ENCODE measurements at places on chromosomes 16 and 17.

DNA sequence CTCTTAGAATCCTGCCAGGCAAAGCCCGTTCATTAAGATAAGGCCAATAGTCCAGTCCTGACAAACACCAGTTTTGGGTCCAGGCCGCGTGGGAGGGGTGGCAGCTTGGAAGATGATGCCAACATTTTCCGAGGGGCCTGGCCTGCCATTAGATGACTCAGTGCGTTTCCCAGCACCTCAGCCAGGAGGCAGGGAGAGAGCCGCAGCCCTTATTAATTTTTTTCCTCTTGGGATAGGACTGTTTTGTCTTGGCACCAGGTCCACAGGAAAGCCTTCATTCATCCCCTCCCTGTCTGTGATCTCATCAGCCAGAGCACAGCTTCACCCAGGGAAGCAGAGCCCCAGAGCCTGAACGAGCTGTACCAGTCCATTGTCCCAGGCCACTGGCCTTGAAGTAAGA lies 4.7 kb upstream of the NDEL1 start:
- no peak for DNase-seq

DNA sequence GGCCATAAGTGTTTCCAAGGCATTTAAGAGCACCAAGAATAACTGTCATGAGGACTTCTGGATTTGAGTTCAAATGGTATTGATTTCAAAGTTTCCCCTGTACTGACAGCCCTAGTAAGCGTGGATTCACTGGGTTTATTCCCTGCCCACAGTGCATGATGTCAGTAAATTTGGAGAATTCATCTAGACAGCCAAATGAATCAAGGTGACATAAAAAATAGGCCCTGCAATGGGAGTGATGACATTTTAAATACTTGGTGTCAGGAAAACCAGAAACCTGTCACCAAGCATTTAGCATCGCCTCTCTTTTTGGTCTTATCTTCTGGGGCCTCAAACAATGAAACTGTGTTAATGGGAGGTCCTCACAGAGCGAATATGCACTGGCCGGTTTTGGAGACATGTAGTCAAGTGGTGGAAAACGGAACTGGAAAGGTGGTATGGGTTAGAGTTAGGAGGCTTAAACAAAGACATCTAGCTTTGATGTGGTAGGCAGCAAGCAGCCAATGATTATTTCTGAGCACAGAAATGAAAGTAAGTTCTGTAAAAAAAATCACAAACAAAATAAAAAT lies 29.1 kb downstream of the COG4 start:
- no peak for DNase-seq

DNA sequence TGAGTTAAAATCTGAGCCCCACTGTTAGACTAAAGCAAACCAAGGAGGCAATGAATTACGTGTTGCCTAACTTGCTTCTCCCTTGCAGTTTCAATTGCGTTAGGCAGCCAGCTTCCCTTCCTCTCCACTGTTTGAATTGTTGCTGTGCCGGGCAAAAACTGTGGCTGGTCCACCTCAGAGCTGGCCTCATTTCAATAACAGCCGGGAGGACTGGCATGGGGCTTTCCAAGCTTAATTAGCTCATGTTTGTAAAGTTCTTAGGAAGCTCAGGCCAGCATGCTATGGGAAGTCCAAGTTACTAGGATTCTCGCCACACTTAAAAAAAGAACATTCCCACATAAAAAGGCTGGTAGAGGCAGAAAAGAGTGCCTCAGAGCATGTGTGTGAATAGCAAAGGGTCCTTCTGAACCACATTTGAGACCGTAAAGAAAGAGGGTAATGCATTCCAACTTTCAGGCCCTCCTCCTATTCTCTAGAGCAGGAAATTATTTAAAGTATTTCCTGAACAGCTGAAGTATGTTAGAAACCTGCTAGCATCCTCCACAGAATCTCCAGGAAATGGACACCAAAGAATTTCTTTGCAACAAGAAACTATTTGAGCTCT lies 79.0 kb upstream of the SMURF2 start:
- no peak for DNase-seq

DNA sequence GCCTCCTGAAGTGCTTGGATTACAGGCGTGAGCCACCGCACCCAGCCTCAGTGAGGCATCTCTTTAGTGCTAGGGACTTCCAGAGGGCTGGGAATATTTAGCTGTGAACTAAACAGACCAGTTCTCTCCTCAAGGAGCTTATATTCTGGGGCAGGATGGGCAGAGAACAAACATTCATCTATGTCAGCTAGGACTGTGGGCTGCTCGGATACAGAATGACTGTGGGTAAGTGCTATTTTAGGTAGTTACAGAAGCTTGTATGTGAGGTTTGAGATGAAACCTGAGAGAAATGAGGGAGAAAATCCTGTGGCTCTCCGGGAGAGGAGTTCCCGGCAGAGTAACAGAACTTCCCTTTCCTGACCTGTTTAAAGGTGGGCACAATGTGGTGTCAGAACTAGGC lies 6.2 kb upstream of the INPP5K start:
- DNase-seq, result no peak

DNA sequence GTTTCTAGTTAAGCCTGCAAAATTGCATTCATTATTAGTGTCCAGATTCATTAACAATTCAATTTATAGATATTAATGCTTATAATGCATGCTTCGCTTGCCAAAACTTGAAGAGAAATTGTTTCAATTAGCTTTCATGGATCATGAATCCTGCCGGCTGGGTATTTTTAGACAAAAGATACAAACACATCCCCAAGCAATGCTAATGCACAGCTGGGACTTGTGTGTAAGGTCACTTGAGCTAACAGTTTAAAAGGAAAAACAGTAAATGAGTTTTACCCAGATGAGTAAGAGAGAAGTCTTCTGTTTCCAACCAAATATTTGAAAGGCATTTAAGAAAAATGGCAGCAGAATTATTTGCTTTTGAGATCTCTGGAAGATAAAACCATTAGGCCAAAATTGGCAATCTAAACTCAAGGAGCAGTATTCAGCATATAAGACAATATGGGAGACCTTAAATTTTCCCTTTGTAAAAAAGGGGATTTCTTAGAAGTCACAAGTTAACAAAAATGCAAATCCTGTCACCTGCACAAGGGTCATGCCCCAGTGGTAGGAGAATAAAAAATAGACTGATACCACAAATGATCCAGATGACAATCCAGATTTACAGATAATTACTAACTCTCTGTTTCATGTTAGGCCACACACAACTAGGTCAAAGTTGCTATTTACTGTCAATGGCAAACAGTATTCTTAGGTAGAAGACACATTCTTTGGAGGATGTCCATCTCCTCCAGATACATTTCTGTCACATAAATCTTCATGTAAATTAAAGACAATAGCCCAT lies 418.4 kb upstream of the PMFBP1 start:
- no peak for DNase-seq

GRCh38 chr17:7249830-7250229 lies 1.7 kb downstream of the CTDNEP1 start:
- DNase-seq, result no peak

GRCh38 chr17:69552986-69553667 lies 138.6 kb downstream of the MAP2K6 start:
- DNase-seq, result no peak

DNA sequence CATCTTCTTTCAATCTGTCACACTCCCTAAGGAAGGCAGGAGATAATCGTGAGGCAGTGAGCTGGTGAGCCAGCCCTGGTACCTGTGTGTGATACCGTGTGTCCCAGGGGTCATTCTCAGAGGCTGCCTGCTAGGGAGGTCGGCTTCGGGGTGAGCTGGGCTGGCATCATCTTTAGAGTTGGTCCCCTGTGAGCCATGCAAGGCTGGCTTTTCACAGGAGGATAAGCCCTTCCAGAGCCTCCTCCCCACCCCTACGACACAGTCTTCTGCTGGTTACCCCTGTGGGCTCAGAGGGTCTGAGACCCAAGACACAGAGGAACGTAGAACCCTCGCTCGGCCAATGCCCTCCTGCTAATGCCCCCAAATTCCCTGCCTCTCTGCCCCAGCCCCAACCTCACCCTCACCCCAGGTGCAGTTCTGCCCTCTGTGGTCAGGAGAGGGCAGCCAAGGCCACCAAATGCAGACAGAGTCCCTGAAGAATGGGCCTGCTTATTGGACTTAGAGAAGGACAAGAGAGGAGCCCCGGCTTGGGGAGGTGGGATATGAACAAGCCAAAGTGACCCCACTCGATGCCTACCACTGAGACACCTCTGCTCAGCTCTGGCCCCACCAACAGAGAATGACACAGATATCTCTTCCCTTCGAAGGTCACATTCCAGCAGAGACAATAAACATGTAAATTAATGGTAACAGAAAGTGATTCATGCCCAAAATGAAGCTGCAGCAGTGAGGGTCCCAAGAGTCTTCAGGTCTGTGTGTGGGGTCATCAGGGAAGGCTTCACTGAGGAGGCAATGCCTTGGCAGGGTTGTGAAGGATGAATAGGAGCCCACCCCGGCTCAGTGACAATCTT lies 80.8 kb upstream of the CCL1 start:
- DNase-seq, result no peak
